ENCODE measurements at places on chromosomes 13 and 19.

- peak; percentile 63 for DNase-seq
These were observed 1.6 kb downstream of the LYL1 start for GRCh38 chr19:13100841-13101589.

DNA sequence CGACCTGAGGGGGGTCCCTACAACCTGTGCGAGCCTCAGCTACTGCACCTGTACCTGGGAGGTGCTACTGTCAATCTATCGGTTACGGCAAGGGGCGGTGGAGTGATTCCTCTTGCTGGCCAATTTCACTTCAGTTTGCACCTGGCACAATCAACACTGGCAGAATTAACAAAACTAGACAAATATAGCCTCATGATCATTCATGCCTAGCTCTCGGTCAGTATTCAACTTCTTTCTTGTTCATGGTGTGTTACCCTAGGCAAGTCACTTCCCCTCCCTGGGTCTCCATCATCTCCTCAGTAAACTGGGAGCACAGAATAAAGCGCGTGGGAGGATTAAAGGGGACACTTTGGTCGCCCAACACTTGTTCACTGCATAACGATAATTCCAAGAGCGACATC is 618 bp downstream of the HAUS8 start:
- DNase-seq, result no peak

GRCh38 chr19:30229525-30230174 is 142.5 kb upstream of the ZNF536 start:
- no peak for DNase-seq

- no peak for DNase-seq
These were observed 21.6 kb upstream of the MATK start for GRCh38 chr19:3807574-3808354.

DNA sequence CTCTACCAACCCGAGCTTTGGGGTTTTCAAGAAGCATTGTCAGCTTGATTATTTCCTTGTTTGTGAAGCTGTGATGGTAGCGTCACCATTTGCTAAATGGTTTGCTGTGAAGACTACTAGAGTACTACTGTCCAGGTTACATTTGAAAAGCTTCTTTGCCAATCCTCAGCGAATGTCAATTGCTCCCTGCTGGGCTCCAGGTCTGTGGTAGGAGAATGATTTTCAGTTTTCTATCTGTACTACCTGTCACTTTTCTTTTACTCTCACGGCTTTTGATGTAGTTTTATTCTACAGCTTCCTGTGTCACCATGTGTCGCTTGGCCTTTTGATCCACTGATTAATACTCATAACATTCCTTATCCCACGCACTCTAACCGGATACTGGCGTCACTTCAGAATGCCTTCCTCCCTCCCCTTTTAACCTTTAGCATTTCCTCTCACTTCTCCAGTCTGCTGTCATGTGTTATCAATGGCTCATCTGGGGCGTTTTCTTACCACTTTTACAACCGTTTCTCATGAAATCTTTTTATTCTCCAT is 7.5 kb upstream of the GPR183 start:
- DNase-seq, result no peak

DNA sequence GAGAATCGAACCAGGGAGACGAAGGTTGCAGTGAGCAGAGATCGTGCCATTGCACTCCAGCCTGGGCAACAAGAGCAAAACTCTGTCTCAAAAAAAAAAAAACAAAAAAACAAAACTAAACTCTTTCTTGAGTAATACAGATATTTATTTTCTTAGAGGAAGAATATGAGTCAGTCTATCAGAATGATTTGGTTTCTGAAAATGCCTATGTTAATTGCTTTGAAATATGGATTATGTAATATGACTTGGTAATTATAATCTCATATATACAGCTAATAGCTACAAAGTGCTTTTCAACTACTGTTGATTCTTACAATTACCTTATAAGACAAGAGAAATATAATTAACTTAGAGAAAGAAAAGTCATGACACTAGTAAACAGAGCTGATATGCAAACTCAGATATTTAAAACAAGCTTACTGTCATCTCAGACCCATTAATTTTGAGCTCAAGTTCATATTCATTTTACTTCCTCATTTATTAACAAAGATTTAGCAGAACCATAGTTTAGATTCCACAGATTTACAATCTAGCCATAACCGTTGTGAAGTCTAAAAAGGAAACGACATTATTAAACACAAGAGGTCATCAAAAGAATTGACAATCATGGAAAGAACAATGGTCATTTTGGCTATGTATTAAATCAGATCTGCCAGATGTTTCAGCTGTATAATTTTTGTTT is 88.0 kb downstream of the TBC1D4 start:
- no peak for DNase-seq

GRCh38 chr13:106846571-106847448 is 278.9 kb upstream of the ARGLU1 start:
- no peak for DNase-seq

DNA sequence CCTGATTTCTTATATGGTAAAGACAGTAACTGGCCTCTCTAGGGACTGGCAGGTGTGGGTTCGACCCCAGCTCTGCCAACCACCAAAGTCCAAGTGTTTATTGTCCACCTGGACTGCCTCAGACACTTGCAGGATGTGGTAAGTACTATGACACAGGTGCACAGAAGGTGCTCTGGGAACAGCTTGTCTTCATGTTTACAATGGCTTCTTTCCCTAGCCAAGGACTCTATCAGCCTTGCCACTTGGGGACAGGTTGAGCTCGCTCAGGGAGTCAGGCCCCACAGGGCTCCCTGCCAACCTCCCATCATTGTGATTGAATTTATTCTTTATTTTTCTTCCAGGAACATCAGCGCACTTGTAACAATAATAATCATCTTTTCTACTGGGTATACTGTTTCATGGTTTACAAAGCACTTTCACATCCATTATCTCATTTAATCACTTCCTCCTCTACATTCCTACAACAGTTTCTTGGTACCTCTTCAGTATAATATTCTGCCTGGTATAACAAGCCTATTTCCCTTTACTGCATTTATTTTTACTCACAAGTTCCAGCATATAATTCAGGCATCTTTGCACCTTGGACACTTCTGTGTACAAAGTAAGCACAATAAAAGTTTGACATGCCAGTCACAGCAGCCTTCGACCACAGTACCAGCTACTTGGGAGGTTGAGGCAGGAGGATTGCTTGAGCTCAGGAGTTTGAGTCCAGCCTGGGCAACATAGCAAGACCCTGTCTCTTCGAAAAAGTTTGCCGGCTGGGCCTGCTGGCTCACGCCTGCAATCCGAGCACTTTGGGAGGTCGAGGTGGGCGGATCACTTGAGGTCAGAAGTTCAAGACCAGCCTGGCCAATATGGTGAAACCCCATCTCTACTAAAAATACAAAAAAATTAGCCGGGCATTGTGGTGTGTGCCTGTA is 24.2 kb upstream of the GATAD2A start:
- no peak for DNase-seq

DNA sequence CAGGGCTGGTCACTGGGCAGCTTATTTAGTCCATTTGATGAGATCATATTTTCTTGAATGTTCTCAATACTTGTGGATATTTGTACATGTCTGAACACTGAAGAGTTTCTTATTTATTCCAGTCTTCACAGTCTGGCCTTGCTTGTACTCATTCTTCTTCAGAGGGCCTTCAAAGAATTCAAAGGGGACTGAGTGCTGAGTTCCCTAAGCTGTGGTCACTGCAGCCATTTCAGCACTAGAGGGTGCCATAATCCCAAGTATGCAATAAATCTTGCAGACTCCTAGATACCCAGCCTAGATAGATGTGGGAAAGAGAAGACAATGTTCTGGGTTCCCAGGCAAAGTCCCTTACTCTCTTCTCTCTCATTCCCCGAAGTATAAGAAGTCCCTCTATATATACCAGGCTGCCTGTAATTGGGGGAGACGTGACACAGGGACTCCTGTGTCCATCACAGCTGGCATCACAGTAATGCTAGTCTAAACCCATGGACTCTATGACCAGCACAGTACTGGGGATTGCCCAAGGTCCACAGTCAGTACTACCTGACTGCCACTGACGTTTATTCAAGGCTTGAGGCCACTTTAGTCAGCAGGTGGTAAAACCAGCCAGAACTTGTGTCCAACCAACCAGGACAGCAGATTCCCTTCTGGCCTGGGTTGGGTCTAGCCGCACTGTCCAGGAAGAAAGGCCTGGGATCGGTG is 8.9 kb upstream of the VN1R1 start:
- no peak for DNase-seq

- DNase-seq, result no peak
These were observed 5.5 kb downstream of the SIN3B start for GRCh38 chr19:16834747-16835146.

GRCh38 chr13:99926014-99926731 is 45.4 kb downstream of the ZIC5 start:
- no peak for DNase-seq

- no peak for DNase-seq
These were observed 10.8 kb downstream of the SCAF1 start for GRCh38 chr19:49652551-49653465.

DNA sequence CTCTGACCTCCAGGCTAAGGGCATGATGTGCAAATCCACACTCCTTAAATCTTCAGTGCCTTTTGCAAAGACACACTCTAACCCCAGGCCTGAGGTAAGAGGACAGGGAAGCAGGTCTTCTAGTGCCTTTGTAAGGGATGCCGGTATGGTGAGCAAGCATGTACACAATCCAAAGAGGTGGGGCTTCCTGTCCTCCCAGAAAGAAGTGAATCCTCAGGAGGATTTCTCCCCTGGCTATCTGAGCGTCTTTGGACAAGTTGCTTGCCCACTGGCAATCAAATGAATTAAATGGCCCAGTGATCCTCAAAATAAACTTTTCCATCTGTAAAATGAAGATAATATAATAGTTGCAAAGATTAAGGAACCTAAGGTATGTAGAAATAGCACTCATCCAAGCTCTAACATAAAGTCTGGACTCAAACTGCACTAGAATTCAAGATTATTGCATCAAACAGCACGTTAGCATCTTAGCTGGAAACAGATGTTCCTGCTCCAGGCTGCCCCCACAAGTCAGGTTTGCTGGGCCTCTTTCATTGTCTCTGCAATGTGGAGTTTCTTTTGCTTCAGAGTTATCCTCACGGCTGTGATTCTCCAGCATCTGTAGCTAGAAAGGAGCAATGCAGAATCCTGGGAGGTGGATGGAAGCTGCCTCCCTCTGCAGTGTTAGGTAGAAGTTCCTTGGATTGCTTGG is 249.6 kb downstream of the TSHZ3 start:
- DNase-seq, result no peak

DNA sequence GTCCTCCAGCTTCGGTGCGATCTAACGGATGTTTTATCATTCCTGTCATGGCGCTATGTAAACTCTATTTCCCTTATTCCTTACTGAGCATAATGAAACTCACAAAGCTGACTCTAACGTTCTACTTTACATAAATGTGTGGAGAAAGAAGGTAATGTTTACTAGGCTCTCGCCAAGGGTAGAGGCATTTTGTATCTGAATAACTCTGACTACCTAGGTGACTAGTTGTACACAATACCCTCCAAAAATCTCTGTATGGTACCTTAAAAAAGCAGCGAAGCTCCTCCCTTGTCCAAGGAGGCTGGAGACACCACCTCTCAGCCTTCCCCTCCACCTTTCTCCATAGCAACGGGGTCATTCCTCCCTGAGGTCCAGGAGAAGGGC is 316 bp upstream of the ZNF530 start:
- DNase-seq, result no peak

- no peak for DNase-seq
These were observed 5.0 kb downstream of the PLEKHF1 start for GRCh38 chr19:29670255-29670654.

All from left forelimb (tissue), 1 donor.